NCI-H510A (cell line): ENCODE measurements at places on chromosomes 1 and 21.

GRCh38 chr1:221015159-221015790, 136.0 kb downstream of the HLX start:
- DNase-seq: no peak

DNA sequence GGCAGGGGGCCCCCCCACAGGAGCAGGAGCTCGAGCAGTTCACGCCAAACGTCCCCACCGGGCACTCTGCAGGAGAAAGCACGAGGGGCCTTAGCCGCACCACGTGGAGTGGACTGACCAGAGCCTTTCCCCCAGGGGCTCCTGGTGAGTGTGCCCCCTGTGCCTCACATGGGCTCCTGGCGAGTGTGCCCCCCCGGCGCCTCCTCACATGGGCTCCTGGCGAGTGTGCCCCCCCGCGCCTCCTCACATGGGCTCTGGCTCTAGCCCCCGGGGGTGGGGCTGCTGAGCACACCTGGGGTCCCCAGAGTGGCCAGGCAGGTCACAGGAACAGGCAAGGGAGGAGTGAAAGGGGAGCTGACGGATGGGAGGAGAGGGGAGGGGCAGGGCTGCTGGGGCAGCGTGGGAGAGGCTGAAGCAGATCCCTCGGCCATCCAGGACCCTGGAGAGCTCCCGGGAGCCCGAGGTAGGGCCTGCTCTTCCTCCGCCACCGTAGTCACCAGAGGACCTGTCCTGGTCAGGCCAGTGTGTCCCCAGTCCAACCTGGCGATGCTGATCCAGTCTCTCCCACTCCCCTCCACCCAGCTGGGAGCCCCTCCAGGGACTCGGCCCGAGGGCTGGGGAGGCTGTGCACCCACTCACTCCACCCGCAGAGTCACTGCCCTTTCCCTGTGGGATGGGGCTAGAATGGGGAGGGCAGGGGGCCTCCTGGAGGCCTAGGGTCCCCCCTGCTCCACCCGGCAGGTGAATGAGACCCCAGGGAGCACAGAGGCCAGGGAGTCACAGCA, 47.6 kb downstream of the ARHGEF16 start:
- no peak for DNase-seq

GRCh38 chr21:35674091-35674671, 386.1 kb downstream of the SETD4 start:
- no peak for DNase-seq

GRCh38 chr1:187477535-187477934, 648.8 kb downstream of the PLA2G4A start:
- no peak for DNase-seq

GRCh38 chr1:182340233-182341058, 51.1 kb downstream of the GLUL start:
- no peak for DNase-seq

GRCh38 chr1:23485002-23485332, 988 bp upstream of the ASAP3 start:
- DNase-seq: no peak

DNA sequence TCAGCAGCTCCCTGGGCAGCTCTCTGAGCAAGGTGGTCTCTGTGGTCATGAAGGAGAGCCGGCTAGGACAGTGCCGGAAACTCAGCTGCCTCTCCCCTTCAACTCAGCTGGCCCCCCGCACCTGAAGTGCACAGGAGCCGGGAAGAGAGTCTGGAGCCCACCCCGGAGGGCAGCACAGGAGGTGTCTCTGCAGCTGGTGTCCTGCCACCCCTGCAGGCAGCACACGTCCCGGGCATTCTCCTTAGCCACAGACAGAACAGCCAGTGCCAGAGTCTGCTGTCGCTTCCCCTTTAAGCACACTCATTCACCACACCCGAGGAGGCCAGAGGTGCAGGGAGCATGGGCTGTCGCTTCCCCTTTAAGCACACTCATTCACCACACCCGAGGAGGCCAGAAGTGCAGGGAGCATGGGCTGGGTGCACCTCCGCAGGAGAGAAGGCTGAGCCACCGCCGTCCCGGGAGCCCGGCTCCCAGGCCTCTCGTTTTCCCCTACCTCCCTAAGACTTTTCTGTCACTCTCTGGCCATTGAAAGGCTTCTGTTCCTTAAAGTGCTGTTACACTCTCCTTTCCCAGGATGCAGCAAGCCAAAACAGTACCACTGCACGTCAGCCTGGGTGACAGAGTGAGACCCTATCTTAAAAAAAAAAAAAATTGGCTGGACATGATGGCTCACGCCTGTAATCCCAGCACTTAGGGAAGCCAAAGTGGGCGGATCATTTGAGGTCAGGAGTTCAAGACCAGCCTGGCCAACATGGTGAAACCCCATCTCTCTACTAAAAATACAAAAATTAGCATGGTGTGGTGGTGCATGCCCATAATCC, 16.9 kb upstream of the SAMD11 start:
- no peak for DNase-seq

GRCh38 chr1:198015309-198015708, 98.1 kb downstream of the LHX9 start:
- DNase-seq: no peak

GRCh38 chr1:176876966-176877515, 287.5 kb downstream of the ASTN1 start:
- DNase-seq: no peak

DNA sequence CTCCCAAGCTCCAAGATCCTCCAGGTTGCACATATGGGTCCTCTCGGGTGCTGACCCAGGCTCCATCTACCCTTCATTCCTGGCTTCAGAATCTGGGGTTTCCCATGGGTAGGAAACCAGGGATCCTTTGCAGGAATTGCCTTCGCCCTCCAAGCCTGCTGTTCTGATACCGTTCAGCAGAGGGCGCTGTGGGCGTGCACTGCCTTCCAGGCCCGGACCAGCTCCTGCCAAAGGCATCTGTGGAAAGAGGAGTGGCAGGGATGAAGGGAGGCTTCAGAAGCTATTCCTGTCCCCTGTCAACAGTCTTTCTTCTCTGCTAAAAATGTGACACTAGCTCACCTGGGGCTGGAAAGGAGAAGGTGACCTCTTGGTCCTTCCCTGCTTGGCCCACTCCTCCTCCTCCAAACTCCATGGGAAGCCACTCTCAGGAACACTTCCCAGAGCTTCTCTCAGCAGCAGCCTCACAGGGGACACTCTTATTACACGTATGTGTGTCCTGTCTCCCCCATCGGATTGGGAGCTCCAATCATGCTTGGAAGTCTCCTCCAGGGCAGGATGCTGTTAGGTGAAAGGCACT, 71.2 kb downstream of the VWA5B1 start:
- peak; percentile 40 for DNase-seq

DNA sequence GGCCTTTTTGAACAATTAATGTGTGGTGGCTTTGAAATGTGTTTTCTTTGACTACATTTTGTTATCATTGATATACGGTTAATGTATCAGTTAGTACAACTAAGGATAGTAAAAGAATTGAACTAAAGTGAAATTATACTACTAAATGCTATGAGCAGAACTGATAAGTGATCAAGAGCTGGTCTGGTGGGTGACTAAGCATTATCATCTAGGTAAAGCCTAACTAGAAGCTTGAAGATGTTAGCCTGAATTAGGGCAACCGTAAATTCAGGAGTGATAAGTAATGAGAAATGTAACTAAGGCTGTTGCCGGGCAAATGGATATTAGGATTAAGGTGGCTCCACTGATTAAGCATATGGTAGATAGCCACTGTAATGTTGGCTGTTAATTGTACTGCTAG, 16.0 kb upstream of the GCLM start:
- no peak for DNase-seq

GRCh38 chr1:30739601-30740000, 16.2 kb upstream of the MATN1 start:
- DNase-seq: no peak

GRCh38 chr1:188169971-188170370, 1341.2 kb downstream of the PLA2G4A start:
- DNase-seq: no peak

DNA sequence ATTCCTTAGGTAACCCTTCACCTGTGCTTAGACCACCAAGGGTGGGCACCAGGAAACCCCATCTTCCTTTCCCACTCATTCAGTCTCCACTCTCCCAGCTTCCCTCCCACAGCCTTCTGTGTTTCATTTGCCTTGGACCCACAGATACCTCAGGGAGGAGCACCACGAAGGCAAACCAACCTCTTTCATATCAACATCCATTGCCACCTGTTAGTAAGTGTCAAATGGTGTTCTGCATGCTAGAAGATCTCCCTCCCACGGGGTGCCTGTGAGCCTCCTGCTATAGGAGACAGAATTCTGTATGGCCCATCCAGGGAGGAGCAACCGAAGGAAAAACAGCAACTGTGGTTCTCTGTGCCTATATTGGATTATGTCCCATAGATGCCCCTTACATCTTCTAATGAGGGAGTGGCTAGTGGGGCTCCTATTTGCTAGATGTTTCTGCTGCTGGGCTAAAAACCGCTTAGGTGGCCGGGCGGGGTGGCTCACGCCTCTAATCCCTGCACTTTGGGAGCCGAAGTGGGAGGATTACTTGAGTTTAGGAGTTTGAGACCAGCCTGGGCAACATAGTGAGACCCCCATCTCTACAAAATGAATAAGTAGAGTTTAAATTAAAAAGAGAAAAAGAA, 25.6 kb upstream of the SCCPDH start:
- DNase-seq: no peak

- no peak for DNase-seq
These were observed 42.6 kb upstream of the PTGS2 start for GRCh38 chr1:186722711-186723309.

GRCh38 chr1:35931446-35932157, 697 bp downstream of the AGO3 start:
- peak; percentile 62 for DNase-seq

DNA sequence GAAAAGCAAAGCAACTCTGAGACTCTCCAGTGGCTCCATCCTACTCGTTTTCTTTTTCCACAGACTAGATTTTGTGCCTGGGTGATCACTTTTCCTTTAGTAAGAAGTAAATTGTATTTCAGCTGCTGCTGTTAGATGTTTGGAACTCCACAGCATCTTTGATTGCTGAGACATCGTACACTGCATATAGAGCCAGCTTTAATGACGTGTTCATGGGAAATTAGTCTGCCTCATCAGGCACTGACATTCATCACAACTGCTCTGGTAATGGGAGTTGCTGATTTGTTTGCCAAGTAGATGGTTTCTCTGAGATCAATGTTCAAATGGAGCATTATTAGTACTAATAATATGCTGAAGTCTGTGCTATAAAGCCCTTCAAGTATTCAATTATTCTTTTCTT, 573.8 kb upstream of the NR5A2 start:
- no peak for DNase-seq

GRCh38 chr1:109427171-109427467, 871 bp upstream of the PSMA5 start:
- DNase-seq: no peak

DNA sequence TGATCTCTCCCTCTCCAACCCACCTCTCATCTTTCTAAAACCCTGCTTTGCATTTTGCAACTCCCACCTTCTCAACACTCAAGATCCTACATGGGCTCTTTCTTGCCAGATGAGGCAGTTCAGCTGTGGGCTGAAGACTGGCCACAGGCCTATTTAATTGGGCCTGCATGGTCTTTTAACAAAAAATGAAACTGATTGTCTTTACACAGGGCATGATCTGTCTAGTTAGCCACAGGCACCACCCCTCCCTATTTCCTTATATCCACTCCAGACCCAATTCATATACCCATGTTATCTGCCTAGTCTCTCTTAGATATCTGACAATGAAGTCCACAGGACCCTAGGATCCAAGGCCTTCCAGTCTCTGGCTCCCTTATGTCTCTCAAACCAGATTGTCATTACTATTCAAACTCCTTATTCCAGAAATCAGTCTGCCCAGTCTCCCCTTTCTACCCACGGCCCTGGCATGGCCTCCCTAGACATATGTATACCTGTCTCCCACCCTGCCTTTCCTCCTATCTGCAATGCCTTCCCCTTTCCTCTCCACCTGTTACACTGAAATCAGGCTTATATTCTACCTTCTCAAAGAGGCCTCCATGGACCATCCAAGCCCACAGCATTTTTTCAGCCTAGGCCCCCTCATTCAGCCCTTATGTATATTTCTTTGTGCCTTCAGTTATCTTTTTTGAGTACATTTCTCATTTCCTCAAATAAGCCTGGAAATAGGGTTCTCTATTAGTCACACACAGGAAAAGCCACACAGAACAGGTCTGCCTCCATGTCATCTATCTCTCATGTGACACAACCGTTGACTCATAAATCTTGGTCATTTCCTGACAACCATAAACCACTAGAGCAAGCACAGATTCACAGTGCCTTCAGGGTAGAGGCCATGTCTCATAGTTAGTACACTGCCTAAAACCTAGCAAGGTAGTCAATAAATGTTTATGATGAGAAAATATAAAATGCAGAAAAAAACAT, 39.0 kb downstream of the LPAR3 start:
- DNase-seq: no peak

DNA sequence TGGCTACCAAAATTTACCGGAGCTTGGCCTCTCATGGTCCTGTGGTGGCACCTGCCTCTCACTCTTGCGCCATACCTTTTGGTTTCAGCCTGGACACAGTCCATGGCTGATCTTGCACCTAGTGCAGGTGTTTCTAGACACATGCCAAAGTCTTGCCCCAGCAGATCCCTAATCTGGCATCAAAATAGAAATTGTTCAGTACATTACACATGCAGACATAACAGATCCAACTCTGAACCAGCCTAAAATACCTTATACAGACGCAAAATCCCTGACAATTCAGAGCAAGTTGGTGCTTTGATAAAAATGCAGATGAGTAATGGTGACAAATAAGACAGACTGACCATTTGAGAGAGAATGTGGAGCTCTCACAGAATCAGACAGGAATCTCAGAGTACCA, 44.1 kb downstream of the NGF start:
- no peak for DNase-seq

- DNase-seq: no peak
These were observed 126.0 kb downstream of the PRDM2 start for GRCh38 chr1:13826009-13826408.

DNA sequence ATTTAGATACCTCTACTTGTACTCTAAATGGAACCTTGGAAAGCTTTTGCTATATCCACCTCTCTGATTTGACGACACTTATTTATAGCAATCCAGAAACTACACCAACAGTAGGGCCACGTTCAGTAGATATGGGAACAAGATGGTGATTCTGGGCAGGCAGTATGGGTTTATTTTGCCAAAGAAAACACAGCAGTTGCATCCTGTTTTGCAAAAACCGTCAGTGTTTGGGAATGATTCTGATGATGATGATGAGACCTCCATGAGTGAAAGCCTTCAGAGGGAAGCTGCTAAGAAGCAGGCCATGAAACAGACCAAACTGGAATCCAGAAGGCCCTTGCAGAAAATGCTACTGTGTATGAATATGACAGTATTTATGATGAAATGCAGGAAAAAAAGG, 41.5 kb upstream of the NEXN start:
- DNase-seq: no peak
